ENCODE measurements at places on chromosomes 3 and 15.

DNA sequence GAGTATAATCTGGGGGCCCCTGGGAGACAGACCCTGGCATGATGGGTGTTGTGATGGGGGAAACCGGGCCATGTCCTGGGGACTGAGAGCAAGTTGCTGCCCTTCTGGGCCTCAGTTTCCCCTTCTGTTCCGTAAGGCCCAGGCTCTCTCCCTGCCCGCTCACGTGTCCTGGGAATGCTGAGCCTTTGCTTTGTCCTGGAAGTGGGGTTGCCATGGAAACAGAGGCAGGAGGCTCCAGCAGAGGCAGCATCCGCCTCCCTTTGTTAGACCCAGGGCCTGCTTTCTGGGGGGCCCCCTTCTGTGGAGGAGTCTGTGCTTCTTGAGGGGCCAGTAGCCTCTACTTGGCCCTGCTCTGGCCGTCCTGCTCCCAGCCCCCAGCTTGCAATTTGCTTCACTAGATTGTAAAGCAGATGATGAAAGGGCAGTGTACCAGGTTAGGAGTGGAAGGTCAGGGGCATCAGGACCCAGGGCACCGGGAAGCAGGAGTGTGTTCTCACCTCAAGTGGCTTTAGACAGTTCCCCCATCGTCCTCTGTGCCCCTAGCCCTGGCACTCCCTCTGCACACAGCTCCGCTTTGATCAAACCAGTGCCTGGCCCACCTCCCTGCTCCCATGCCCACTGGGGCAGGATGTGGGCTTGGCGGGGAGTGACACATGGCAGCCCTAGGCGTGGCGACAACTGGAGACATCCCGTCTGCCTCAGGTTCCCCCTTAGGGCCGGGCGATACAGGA is 105.6 kb downstream of the FBLN2 start:
- H3K36me3 ChIP-seq, result no peaks in the 10 kb centered on the region
- H3K27ac ChIP-seq, result peak overlapping the region; percentile 82
- H3K4me1 ChIP-seq, result peaks cover 51% of the 10 kb centered on the region

GRCh38 chr3:109804697-109805096 is 467.4 kb upstream of the DPPA4 start:
- H3K27me3 ChIP-seq, result no peaks in the 10 kb centered on the region
- H3K4me1 ChIP-seq, result peaks cover 24% of the 10 kb centered on the region
- H3K27ac ChIP-seq, result peak overlapping the region; percentile 96
- peak overlapping the region; percentile 2 for H3K4me3 ChIP-seq
- H3K36me3 ChIP-seq, result no peaks in the 10 kb centered on the region
- no peak for DNase-seq

- H3K27ac ChIP-seq, result peak overlapping the region; percentile 98
- no peak overlapping the region for H3K4me3 ChIP-seq
- DNase-seq, result no peak
- peaks cover 11% of the 10 kb centered on the region for H3K36me3 ChIP-seq
Observed at GRCh38 chr3:11274566-11275142, 2.5 kb downstream of the ATG7 start.

DNA sequence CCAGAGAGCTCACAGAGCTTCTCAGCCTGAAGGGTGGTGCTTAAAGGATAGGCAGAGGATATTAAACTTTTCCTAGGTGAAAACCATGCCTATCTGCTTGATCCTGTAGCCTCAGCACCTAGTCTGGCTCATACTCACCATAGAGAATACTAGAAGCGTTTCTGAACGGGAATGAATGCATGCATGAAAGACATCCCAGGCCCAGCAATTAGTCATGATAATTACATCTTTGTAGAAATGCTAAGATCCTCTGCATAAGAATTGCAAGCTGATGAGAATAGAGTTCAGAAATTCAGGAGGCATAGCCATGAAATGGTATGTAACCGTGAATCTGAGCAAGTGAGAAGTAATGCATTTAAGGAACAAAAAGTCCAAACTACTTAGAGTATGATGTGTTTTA is 5.9 kb upstream of the TMEM108 start:
- DNase-seq, result no peak
- no peak overlapping the region for H3K4me3 ChIP-seq
- H3K4me1 ChIP-seq, result no peaks in the 10 kb centered on the region
- H3K36me3 ChIP-seq, result no peaks in the 10 kb centered on the region

- peaks cover 16% of the 10 kb centered on the region for H3K4me1 ChIP-seq
- H3K27ac ChIP-seq, result no peak overlapping the region
- DNase-seq, result no peak
- peaks cover 6% of the 10 kb centered on the region for H3K36me3 ChIP-seq
Observed at GRCh38 chr3:71195492-71195891, 388.0 kb downstream of the FOXP1 start.

GRCh38 chr3:148455098-148455497 is 242.6 kb upstream of the AGTR1 start:
- no peak for DNase-seq
- H3K4me3 ChIP-seq, result no peak overlapping the region
- H3K36me3 ChIP-seq, result no peaks in the 10 kb centered on the region

DNA sequence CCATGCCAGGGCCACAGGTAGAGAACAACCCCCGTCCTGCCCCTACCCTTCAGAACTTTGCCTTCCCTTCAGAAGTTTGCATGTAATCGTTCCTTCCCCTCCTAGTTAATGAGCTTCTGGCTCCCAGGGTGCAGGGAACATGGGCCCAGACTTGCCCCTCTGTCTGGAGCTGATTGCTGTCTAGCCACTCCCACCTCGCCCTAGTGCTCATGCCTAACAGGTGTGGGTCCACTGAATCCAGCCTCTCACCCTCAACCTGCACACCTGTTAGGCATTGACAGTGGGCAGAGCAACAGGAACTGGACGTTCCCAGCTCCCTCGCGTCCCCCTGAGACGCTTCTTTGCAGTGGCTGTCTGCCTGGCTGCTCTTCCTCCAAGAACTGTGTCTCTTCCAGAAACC is 40.3 kb downstream of the WNT5A start:
- no peak overlapping the region for H3K4me3 ChIP-seq
- H3K4me1 ChIP-seq, result no peaks in the 10 kb centered on the region
- no peak overlapping the region for H3K27ac ChIP-seq
- no peaks in the 10 kb centered on the region for H3K27me3 ChIP-seq
- DNase-seq, result no peak

DNA sequence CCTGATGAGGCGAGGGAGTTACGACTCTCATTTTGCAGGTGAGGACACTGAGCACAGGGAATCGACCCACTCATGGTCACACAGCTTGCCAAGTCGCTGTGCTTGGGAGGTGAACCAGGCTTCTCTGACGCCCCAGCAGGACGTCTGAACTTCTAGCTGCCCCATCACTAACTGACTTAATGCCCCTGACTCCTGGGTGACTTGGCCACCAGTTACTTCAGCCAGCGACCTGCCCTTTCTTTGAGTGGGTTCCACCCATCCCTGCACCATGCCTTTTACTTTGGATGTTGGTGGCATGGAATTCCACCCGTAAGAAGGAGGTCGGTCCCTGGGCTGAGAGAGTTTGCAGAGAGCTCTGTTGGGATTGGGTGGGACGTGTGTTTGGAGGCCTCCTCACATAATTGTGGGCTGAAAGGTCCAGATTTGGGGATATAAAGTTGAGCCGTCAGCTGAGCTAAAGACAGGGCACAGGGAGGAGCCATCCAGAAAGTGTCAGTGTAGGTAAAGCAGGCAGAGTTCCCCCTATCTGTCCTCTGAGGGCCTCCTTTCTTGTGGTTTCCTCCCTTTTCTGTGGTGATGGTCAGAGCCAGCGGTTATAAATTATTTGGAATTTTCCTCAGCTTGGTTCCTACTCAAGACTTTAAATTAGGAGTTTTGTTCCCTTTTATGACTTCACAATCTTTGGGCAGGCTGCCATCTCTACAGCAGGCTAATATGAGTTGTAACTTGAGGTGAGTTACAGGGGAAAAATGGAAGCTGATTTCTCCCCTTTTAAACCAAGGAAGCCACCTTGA is 55.0 kb downstream of the FLNB start:
- no peak overlapping the region for H3K27ac ChIP-seq
- H3K27me3 ChIP-seq, result no peaks in the 10 kb centered on the region
- H3K4me1 ChIP-seq, result peaks cover 9% of the 10 kb centered on the region
- no peak for DNase-seq
- H3K36me3 ChIP-seq, result no peaks in the 10 kb centered on the region

GRCh38 chr3:102536456-102536855 is 101.6 kb downstream of the ZPLD1 start:
- H3K4me3 ChIP-seq, result no peak overlapping the region
- H3K27me3 ChIP-seq, result peaks cover 33% of the 10 kb centered on the region
- peaks cover 4% of the 10 kb centered on the region for H3K4me1 ChIP-seq
- peaks cover 2% of the 10 kb centered on the region for H3K36me3 ChIP-seq

DNA sequence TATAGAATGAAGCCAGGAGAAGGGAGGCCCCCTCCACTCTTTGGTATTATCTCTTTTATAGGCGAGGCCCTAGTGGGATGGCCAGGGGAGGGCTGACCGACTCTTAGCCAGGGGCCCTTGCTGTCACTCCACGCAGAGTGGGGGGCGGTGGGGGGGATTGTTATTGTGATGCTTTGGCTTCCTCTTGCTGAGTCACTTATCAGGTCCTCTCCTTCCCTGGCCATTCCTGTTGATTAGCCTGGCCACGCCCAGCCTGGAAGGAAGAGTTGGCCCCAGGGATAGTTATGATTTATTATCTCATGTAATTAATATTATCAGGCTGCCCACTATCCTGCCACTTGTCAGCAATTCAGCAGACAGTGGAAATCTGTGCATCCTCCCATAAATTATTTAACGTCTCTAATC is 25.5 kb upstream of the SKOR1 start:
- H3K4me3 ChIP-seq, result no peak overlapping the region
- H3K27ac ChIP-seq, result no peak overlapping the region
- peaks cover 2% of the 10 kb centered on the region for H3K36me3 ChIP-seq
- H3K4me1 ChIP-seq, result peaks cover 2% of the 10 kb centered on the region
- no peak for DNase-seq
- H3K27me3 ChIP-seq, result no peaks in the 10 kb centered on the region

DNA sequence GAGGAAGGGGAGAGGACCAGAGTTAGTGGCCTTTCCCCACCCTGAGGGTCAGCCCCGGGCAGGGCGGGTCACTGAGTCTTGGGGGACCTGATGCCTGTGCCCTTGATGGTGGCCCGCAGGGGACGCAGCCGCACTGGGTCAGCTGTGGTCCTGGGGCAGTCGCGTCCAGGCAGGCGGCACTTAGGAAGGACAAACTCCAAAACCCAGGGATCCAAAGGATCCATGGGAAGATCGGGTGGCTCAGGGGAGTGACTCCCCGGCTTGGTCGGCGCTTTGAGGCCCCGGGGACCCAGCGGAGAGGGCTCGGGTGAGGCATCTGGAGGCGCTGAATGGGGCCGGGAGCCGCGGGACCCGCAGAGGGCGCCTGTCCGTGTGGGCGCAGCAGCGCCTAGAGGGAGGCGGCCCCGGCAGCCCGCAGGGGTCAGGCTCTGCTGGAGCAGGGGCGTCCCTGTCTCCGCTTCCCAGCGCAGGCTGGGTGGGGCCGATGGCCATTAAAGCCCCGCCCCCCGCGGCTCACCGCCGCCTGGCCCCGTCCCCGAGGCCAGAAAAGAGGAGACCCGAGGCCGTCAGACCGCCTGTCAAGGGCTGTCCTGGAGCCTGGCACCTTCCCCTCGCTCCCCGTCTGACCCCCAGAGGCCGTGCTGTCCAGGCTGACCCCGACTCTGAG is 17.5 kb downstream of the CIDEC start:
- peaks cover 3% of the 10 kb centered on the region for H3K4me1 ChIP-seq
- peak; percentile 22 for DNase-seq
- H3K4me3 ChIP-seq, result peak overlapping the region; percentile 61
- H3K27me3 ChIP-seq, result peaks cover 13% of the 10 kb centered on the region
- no peaks in the 10 kb centered on the region for H3K36me3 ChIP-seq
- H3K27ac ChIP-seq, result peak overlapping the region; percentile 3

DNA sequence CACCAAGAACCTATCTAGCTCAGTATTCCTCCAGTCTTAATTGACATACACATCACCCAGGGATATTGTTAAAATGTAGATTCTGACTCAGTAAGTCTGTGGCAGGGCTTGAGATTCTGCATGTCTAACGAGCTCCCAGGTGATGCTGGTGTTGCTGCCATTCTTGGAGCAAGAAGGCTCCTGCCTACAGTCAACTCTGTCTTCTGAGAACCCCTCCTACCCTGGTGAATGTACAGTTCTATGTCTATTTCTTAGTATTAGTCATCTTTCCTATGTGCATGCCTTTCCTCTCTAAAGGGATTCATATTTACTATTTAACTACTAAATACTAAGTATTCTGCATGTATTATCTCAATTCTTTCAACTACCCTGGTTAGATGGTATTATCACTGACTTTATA is 268.7 kb downstream of the EDEM1 start:
- no peak overlapping the region for H3K4me3 ChIP-seq
- peaks cover 2% of the 10 kb centered on the region for H3K36me3 ChIP-seq
- H3K27ac ChIP-seq, result no peak overlapping the region
- H3K4me1 ChIP-seq, result peaks cover 2% of the 10 kb centered on the region
- H3K27me3 ChIP-seq, result peaks cover 37% of the 10 kb centered on the region

DNA sequence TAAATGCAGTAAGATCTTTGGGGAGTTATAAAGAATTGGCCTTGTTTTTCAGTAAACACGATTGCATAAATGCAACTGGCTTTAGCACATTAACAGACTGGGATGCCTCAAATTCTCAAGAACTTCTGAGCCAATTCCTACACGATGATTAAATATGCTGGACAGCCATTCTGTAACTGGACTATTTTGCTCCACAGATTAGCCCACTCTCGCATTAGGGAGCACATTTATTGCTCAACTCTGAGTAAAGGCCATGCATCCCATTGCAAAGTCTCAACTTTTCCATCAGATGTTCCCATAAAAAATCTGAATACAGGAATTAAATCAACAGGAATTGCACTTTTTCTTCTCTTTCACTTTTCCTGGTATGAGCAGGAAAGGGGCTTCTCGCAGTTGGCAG is 66.7 kb upstream of the PRICKLE2 start:
- no peak for DNase-seq
- H3K27ac ChIP-seq, result no peak overlapping the region
- H3K36me3 ChIP-seq, result no peaks in the 10 kb centered on the region
- peaks cover 10% of the 10 kb centered on the region for H3K27me3 ChIP-seq

DNA sequence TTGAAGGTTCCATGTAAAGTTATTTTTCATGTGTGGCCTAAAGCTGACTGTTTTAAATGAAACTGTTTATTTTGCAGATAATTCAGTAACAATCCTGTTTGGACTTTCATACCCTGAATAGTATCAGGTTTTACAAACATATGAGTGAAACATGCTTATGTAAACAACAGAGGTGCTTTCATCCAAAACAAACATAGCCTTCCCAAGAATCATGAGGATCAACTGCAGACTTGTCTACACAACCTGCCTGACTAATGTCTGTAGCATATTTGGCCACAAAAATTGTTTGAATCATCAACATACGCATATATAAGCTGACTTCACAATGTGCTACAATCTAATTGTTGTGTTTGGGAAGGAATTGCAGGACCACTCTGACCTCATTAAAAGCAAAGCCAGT is 190.4 kb downstream of the DIPK2A start:
- no peaks in the 10 kb centered on the region for H3K4me1 ChIP-seq
- DNase-seq, result no peak
- H3K4me3 ChIP-seq, result no peak overlapping the region
- H3K36me3 ChIP-seq, result no peaks in the 10 kb centered on the region
- H3K27ac ChIP-seq, result no peak overlapping the region
- H3K27me3 ChIP-seq, result no peaks in the 10 kb centered on the region

GRCh38 chr3:59300733-59301132 is 250.9 kb upstream of the CFAP20DC start:
- no peaks in the 10 kb centered on the region for H3K27me3 ChIP-seq
- no peaks in the 10 kb centered on the region for H3K36me3 ChIP-seq
- H3K4me3 ChIP-seq, result no peak overlapping the region
- DNase-seq, result no peak

- no peaks in the 10 kb centered on the region for H3K4me1 ChIP-seq
- no peak overlapping the region for H3K4me3 ChIP-seq
- peaks cover 37% of the 10 kb centered on the region for H3K27me3 ChIP-seq
- DNase-seq, result no peak
Observed at GRCh38 chr15:39860200-39860599, 59.9 kb downstream of the GPR176 start.

- H3K27me3 ChIP-seq, result no peaks in the 10 kb centered on the region
- H3K4me3 ChIP-seq, result no peak overlapping the region
- H3K4me1 ChIP-seq, result no peaks in the 10 kb centered on the region
- no peak for DNase-seq
- no peaks in the 10 kb centered on the region for H3K36me3 ChIP-seq
- no peak overlapping the region for H3K27ac ChIP-seq
Observed at GRCh38 chr15:87669846-87670245, 586.7 kb downstream of the NTRK3 start.
